Fibroblast of villous mesenchyme (primary cell): ENCODE measurements at places on chromosomes 2 and 18. TPM values are rescaled to one million over a fixed set of nuclear protein-coding genes. Genes with fewer than 3 reads are reported as not detected.

Gene IL37
- 0.32 TPM in 1 of 2 replicates, not detected in the other for total RNA-seq

DNA sequence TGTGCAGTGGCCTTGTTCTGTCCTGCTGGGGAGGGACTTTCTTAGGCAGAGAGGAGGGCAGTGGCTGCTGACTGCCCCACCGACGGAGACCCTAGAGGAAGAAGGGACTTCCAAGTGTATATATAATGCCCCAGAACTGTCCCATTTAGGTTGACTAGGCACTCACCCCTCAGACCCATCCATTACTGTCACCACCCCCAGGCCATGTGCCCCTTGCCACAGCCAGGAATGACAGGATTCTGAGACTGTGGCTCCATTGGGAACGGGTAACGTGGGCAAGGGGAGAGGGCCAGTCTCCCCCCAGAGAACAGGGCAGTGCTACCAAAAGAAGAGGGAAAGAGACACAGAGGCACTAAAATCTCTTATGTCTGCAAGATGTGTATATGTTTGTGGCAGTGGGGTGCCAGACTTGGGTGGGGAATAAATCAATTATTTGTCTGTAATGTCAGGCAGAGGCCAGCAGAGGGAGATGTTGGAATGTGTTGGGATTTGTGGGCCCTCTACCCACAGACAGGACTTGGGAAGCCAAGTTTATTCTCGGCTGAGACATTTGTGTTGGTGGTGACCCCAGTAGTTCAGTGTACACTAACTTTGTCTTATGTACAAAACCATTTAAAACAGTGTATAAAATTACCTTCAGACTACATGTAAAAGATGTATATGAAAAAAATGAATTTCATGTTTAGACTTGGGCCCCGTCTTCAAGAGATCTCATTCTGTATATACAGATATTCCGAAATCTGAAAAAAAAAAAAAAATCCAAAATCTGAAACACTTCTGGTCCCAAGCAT, 24.0 kb upstream of the TMEM37 start:
- peak; percentile 73 for DNase-seq

GRCh38 chr2:75432761-75433361, 127.9 kb downstream of the EVA1A start:
- DNase-seq = peak; percentile 2

GRCh38 chr18:12377556-12378197, 650 bp upstream of the AFG3L2 start:
- DNase-seq = no peak

Gene LRRC30
- not detected in 2 replicates for total RNA-seq

Gene MREG
- 1.3 and 4.3 TPM in 2 replicates for total RNA-seq

- peak; percentile 98 for DNase-seq
These were observed 37.5 kb downstream of the PAX8 start for GRCh38 chr2:113240915-113241911.

Gene UCN
- total RNA-seq = 0.43 and 0.64 TPM in 2 replicates

Gene IL36RN
- not detected in 2 replicates for total RNA-seq

- peak; percentile 89 for DNase-seq
These were observed 14.7 kb downstream of the NRP2 start for GRCh38 chr2:205696927-205697441.

Gene NPAS2
- 13.9 and 17.3 TPM in 2 replicates for total RNA-seq

- no peak for DNase-seq
These were observed 217.3 kb downstream of the SEPTIN10 start for GRCh38 chr2:109396202-109397180.

DNA sequence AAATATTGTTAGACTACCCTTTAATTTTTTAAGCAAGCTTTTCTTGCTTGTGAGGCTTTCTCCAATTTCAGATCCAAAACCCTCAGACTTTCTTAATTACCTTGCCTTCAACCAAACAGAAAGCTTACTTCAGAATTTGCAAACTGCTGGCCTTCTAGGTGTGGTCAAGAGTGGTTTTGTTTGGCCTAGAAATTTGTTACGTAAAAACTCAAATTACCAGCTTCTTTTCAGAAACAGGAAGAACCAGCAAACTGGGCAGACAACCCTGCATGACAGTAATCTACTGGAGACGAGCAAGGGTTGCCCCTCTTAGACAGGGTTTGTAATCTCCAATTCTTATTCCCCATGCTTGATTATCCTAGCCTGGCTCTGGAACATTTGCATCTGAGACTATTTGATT, 27.1 kb downstream of the SRBD1 start:
- no peak for DNase-seq

DNA sequence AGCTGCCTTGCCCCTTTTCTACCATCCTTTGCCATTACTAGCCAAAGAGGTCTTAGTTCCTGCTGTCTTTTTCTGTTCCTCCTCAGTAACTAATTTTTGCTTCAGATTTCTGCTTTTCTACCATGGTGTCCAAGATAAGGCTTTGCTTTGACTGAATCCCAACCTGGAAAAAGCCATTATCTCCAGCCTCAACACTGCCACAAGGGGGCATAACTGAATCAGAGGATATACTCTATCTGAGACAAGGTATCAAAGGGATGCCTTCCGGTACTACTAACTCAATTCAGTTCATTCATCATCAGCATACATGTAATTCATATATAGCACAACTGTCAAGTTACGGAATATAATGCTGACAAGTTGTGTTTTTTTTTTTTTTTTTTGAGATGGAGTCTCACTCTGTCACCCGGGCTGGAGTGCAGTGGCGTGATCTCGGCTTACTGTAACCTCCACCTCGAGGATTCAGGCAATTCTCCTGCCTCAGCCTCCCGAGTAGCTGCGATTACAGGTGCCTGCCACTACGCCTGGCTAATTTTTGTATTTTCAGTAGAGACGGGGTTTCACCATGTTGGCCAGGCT, 11.4 kb downstream of the OSGEPL1 start:
- peak; percentile 39 for DNase-seq

Gene ACTG2
- total RNA-seq = 59.6 and 113 TPM in 2 replicates

DNA sequence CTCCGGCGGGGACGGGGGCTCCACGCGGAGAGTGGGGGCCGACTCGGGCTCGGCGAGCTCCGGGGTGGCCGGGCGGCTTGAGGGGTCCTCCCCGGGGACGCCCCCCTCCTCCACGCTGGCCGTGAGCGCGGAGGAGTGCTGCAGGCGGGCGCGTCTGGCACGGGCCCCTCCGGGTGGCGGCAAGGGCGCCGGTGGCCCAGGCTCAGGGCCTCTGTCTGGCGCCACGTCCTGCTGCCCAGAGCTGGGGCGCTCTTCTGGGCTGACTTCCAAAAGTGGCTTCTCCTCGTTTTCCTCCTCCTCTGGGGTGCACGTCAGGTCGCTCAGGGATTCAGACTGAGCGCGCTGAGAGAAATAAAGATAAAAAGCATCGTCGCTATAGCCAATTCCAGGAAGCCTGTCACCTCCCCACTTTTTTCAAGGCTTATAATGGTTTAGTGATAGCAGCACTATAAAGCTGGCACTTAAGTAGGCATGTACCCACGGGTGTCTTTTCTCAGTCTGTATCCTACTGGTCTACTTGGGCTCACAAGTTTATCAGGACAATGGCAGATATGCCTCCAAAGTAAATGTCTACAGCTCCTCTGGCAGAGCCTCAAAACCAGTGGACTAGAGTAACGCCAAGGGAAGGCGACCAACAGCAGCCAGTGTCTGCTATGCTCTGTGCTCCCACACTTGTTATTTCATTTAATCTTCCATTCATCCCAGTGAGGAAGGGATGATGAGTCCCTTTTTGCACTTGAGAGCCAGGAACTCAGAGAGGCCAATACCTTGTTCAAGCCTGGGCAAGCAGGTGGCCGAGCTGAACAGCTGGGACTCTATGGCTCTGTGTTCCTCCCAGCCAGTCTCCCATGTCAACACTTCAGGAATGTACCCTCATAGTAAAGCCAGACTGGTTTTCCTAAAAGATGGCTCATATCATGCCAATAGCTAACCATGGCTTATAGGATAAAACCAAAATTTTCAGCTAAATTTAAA, 92.6 kb upstream of the MGAT4A start:
- no peak for DNase-seq

Gene TMEM18
- 14.5 and 19.4 TPM in 2 replicates for total RNA-seq

- DNase-seq = no peak
These were observed 51.9 kb upstream of the ZBTB7C start for GRCh38 chr18:48460929-48461583.

- DNase-seq = peak; percentile 8
These were observed 20.8 kb downstream of the KCNF1 start for GRCh38 chr2:10932345-10933151.

- no peak for DNase-seq
These were observed 292.9 kb downstream of the STK39 start for GRCh38 chr2:167954495-167954894.

DNA sequence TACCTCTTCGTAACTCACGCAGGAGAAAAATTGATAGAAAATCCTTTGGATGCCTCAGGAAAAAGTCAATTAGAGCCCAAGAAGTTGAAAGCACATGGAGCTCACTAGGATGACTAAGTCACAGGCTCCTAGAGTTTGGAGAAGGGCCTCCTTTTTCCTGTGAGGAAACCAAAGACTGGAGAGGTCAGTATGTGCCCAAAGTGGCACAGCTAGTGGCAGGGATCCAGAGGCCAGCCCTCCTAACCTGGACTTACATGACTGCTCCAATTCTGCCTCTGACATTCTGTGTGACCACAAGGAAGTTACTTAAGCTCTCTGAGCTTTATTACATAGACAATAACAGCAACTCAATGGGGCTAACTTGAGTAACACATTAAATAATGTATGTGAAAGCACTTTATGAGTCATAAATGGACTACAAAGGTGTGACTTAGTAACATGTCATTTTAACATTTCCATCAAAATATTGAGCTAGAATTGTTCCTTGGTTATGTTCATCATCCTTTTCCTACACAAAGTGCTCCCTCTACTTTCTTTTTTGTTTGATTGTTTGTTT, 91.6 kb downstream of the DHRS9 start:
- no peak for DNase-seq

DNA sequence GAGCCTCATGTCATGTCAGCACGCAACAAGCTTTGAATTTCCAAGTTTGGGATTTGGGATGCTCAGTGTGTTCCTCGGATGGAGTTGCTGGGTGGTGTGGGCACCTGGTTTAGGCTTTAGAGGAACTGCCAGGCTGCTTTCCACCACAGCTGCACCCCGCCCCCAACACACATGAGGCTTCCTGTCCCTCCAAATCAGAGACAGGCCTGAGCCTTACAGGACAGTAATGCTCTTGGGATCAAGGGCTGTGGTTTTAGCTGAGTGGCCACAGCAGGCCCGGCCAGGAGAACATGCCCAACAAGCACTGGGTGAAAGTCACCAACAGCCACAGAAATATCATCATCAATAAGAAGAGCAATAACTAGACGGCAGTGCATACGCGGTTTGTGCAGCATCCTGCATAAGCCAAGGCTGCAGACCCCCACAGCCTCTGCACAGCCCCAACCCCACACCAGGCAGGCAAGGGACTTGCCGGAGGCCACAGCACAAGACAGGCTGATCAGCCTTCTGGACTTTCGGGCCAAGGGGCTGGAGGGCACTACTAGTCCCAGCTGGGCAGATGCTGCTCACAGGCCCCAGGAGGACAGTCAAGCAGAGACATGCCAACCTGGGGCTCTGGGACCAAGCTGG, 29.7 kb upstream of the GPC1 start:
- no peak for DNase-seq

- no peak for DNase-seq
These were observed 413.5 kb downstream of the PTPRM start for GRCh38 chr18:7980656-7981055.

Gene ELOA2
- total RNA-seq = not detected in 2 replicates
